ENCODE measurements at places on chromosomes 7 and 10.

DNA sequence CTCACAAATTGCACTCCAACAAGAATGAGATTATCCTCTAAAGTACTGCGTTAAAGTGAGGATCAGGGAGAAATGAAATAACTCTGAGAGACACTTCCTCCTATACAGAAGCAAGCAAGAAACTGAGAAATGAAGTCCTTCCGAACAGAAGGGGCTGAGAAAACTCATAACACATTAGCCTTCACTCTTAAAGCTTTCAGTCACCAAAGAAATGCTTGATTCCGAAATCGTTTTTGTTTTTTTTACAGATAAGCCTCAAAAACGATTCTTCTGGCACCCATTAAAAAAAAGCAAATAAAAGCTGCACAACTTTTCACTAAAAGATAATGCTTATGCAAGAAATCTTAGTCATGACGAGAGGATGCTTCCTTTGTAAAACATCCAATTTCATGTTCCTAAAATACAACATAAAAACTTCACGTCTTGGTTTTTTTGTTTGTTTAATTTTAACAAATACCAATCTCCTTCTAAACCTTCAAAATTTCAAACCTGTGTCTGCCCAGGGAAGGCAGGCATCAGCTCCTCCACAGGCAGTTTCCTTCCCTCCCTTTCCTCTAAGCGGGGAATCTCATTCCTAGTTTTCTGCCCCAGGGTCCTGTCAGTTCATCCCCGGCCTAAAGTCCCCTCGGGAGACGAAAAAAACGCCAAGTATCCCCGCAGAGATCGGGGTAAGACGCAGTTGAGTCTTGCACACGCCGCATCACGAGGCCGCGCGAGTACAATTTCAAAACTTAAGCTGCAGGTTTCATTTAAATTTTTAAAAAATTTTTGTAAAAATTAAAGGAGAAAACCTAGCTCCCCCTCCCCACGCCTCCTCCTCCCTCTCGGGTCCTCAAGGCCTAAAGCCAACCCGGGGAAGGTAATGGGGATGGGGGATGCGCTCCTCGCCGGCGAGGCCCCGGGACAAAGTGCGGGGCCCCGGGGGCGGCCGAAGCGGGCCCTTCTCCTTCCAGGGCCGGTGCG is 1.1 kb downstream of the BAZ1B start:
- DNase-seq, result peak; percentile 8

- DNase-seq, result no peak
Measured at GRCh38 chr10:24751716-24752115, 28.0 kb upstream of the ARHGAP21 start.

DNA sequence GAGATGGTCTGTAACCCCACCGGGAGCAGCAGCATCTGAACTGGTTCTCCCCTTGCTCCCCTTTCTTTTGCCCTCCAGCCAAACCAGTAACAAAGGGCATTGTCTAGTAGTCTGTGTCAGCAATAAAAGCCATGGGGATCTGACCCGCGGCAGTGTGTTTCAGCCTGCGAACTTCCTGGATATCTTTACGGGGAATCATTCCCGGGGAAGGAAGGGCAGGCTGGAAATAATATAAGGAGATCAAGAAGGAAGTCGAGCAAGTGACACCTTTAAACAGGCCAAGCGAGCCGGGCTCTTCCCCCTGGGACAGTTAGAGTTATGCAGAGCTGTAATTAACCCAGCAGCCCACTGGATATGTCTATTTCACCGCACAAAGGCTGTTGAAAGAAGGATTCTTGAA is 661.2 kb upstream of the GALNT17 start:
- DNase-seq, result no peak

DNA sequence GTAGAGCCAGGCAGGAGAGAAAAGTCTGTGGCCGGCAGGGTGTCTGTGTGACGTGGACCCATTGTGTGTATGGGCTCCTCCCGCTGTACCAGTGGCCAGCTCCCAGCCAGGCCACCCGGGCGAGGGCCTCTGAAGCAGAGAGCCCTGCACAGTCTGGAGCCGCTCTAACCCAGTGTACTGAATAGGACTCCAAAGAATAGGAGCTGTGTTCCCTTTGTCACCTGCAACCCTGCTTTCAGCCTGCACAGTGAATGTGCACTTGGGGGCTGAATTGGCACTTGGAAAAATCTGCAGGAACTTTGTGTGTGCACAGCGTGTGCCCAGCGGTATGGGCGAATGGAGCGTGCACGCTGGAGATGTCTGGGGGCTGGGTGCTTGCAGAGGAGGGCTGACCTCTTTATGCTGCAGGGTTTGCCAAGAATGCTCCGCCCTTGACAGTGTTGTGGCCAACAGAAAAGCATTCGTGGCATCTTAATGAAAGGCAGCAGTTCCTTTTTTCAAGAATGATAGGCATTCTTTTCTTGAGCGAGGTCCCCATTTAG is 216.2 kb downstream of the AUTS2 start:
- DNase-seq, result no peak

- no peak for DNase-seq
Measured at GRCh38 chr10:60965696-60966095, 21.7 kb upstream of the RHOBTB1 start.

- no peak for DNase-seq
Measured at GRCh38 chr7:25361863-25362262, 133.6 kb upstream of the NPVF start.

DNA sequence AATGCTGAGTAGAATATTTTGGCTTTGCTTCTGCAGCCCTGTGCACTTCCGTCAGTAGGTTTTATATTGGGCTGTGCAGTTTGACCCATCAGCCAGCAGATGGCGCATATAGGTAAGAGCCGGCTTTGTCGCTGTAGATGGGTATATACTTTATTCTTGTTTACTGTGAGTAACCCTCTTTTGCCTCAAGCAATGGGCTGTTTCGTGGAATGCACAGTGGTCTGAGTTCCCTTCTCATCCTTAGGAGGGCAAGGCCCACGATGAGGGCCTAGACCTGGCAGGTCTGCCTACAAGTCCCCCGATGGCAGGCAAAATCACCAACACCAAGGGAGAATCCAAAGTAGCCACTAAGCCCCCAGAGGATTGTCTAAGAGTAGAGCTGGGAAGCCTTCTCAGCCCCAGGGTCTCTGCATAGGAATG is 1002.9 kb upstream of the KCND2 start:
- peak; percentile 49 for DNase-seq

- no peak for DNase-seq
Measured at GRCh38 chr7:81768951-81769778, 682 bp downstream of the HGF start.

DNA sequence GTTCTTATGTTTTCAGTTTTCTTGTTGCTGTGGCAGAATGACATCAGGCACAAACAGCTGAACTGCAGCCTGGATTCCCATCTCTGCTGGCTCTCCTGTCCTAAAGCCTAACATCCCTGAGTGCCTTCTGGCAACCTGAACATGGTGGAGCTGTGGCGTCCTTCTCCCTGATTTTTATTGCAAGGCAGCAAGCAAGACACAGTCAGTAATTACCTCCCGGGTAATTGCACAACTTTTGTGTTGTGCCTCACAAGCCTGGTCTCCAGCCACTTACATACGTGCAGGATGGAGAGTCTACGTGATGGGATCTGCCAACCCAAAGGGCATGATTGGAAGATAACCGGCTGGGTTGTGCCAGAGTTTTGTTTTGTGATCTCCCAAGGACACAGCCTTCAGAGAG is 116.1 kb upstream of the PARD3 start:
- DNase-seq, result no peak

GRCh38 chr7:79828866-79829265 is 305.8 kb upstream of the GNAI1 start:
- no peak for DNase-seq

DNA sequence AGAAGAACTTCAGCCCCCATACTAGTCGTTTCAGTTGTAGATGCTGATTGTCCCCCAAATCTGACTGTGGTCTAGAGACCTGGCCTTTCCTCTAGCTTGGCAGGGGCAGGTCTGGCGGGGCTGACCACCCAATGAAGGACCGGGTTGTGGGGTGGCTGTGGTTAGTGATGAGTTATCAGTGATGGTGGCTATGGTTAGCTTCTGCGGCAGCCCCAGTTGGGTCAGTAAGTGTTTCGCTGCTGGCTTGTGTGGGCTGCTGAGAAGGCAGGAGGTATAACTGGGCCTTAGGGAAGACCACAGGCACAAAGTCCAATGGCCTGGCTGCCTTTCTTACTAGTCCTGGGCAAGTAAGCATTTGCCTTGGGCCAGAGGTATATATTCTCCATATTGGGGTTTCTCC is 21.3 kb downstream of the VWA2 start:
- no peak for DNase-seq
